ENCODE measurements at places on chromosomes 3 and 15.

DNA sequence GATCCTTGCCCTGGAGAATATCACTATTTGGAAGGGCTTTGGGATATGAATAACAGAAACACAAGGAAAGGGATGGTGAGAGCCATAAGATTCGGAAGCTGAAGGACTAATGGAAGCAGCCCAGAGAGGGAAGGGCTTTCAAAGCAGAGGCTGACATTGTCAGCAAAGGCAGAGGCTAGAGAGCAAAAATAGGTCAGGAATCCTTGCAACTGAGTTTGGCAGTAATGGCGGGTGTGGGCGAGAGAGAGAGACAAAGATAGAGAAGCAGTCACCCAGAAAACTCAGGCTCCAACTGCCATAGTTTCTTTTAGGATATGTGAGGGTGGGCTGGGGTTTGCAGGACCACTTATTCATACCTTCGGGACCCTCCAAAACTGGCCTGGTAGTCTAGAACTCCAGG is 248.6 kb downstream of the OPA1 start:
- no peak for DNase-seq

DNA sequence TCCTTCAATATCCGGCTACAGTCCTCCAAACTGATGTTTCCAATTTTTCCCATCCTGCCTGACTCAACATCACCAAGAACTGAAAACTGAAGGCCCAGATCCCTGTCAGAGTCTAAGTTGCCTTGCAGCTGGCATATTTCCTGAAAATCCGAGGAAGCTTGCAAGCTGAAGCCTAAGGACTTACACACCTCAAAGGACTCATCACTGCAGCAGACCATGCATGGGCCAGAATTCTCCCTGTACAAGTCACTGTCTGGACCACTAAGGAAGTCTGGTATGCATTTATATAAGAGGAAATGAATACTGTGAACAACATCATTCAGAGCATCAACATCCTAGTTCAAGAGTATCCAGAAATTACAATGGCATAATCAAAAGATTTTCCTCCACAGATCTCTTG is 548.8 kb upstream of the MDFIC2 start:
- no peak for DNase-seq

DNA sequence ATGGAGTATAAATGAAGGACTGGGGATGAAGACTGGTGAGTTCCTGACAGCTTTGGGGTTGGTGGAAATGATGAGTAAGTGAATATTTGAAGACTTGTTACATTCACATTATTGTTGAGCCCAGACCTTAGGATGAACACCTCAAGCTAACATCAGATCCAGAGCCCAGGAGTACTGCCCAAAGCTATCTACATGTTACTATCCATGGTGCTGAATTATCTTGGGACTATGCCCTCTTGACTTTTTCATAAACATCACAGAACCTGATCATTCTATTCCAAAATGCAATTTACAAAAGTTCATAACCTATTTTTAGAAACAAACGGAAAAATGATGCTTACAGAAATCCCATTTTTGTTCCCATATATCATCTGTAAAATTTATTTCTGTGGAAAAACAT is 613.3 kb downstream of the TUSC7 start:
- no peak for DNase-seq

DNA sequence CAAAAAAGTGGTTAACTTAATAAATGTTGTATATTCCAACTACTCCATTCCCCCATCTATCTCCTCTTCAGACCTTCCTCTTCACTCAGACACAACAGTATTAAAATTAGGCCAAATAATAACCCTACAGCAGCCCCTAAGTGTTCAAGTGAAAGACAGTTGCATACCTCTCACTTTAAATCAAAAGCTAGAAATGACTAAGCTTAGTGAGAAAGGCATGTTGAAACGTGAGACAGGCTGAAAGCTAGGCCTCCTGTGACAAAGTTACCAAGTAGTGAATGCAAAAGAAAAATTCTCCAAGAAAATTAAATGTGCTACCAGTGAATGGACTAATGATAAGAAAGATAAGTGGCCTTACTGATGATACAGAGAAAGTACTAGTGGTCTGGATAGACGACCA is 71.7 kb downstream of the ANKRD28 start:
- no peak for DNase-seq

GRCh38 chr3:9583792-9584191 is 30.2 kb upstream of the LHFPL4 start:
- no peak for DNase-seq

GRCh38 chr15:74799856-74800558 is 12.6 kb upstream of the LMAN1L start:
- DNase-seq = peak; percentile 69

DNA sequence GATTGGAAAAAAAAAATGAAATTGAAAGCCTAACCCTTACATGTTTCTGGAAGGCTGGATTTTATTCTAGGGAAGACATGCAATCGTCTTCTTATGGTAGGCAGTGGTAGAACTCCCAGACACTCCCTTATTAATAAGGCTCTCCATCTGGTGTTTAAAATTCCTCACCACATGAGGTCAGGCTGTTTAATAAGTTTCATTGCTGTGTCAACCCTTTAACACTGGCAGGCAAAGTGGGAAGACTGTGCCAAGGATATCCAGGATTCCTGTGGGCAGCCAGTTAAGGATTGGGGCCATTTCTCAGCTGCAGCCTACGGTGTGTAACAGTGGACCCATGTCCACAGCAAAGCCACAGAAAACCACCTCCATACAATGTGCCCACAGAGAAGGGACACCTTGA is 225.5 kb upstream of the CHRM5 start:
- no peak for DNase-seq

DNA sequence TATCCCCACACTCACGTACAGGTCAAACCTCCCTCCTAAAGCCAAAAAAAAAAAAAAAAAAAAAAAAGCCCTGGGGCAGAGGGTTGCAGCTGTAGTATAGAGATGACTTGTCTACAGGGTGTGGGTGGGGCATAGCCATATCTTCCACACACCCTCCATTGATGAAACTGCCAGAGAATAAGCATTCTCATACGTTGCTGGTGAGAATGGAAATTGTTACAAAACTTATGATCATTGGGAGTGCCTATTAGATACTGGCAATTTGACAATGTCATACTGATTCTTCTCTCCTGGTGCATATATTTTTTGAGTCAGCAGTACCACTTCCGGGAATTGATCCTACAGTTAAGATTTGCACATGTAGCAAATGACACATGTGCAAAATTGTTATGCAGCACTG is 11.0 kb upstream of the CTNNB1 start:
- DNase-seq = no peak

DNA sequence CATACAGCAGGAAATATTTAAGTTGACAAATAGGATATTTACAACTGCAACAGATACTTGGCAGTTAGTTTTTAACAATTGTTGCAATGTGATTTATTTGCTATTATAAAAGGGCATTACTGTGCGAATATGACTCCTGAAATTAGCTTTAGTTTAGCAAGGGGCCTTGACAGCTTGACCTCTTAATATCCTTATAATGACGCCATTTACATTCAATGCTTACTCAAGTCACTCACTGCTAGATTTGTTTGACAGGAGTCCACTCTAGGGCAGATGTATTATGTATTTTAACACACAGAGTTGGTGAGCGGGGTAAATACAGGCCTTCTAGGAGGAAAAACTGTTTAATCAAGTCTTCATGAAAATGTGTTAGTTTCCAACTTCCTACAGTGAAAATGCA is 58.1 kb upstream of the C15orf61 start:
- DNase-seq = no peak

DNA sequence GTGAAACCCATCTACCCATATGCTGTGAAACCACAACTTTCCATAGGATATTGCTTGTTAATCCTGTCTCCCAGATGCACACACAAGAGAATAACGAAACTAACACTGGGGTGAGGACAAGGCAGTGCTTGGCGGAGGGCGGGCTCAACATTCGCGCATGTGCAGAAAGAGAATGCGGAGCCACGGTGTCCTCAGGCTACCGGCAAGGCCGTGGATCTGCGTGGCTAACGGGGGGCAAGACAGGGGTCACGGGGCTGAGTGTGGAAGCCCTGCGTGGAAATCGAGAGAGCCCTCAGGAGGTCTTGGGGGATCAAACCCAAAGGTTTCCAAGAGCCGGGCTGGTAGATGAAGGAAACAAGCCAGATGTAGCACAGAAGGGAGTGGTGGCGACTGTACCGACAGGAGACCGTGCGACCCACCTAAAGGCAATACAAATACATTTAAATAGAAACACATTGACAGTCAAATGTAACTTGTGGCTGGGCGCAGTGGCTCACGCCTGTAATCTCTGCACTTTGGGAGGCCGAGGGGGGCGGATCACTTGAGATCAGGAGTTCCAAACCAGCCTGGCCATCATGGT is 48.5 kb upstream of the TRA2B start:
- DNase-seq = no peak

DNA sequence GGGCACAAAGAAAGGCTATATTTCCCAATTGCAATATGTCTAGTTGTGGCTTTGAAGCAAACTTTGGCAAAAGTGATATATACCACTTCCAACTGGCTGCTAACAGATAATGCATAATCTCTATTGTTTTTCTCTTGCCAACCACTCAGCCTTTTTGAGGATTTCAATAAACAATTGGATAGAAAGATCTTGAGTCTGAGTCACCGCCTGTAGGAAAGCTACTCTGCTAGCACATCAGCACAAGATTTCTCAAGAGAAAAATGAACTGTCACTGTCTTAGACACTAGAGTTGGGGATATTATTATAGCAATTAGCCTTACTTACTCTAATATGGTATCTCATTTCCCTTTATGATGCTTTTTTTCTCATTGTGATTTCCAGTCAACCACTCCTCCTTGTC is 119.7 kb downstream of the SST start:
- DNase-seq = no peak

- DNase-seq = no peak
These were observed 75.9 kb downstream of the DGKG start for GRCh38 chr3:186286114-186286513.

DNA sequence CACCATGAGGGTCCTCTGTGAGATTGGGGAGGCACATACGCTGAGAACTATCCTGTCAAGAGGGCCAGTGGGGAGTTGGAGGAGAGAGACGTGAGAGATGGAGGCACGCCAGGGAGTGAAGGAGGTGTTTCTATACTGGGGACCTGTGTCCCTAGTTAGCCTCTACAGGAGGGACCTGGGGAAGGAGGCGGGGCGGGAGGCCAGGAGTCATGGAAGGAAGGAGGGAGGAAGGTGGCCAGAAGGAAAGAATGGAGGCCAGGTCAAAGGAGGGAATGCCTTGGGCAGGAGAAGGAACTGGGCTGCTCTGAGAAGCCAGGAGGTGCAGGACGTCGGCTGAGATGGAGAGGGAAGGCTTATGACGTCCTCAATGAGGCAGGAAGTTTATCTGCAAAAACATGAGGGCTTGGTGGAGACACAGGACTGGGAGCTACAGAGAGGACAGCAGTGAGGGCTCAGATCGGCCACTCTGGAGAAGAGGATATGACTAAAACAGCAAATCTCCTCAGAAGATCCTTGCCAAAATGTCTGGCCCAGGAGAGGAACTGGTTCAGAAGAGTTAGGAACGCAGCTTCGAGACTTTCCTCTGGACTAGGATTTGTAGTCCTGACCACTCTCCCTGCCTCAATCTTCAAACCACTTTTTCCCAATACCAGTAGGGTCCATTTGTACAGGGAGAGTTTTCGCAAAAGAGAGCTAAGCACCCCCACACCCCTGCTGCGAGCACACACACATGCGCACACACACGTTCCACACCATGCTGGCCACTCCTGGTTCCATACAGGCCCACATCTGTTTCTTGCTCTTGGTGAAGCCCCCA is 59.9 kb downstream of the ADCY5 start:
- no peak for DNase-seq

- no peak for DNase-seq
These were observed 124.2 kb upstream of the ADPGK start for GRCh38 chr15:72907733-72908132.

DNA sequence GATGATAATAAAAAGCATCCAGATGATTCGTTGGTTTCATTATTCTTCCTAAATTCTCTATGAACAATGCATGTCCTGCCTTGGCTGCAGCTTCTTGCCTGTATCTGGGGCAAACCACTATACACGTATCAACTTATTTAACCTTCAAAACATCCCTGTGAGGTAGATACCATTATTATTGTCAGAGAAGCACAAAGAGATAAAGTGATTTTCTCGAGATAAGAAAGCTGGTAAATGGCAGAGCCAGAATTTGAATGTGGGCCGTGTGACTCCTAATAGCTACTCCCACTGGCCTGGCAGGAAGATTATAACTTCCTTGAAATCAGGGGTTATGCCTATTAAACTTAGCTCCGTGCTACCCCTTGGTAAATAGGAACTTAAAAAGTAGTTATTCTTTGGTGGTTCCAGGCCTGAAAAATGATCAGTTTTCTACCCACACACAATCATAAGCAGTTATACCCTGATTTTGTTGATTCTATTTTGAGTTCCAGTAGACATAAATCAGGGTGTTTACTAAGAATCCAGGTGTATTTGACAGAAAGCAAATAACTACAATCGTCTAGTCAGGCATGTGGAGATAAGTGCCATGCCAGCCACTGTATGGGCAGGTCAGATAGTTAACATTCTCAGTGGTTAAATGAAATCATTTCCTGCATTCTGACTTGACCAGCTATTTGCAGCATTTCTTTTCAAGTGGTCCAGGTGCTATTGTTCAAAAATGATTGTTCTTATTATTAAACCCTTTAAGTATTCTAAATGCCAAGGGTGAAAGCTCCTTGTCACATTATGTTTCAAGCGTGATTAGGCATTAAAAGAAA is 99.2 kb upstream of the LRRN1 start:
- no peak for DNase-seq

GRCh38 chr15:89361451-89362202 is 27.0 kb upstream of the POLG start:
- peak; percentile 34 for DNase-seq

GRCh38 chr3:71504250-71505036 is 79.1 kb downstream of the FOXP1 start:
- DNase-seq = peak; percentile 49

DNA sequence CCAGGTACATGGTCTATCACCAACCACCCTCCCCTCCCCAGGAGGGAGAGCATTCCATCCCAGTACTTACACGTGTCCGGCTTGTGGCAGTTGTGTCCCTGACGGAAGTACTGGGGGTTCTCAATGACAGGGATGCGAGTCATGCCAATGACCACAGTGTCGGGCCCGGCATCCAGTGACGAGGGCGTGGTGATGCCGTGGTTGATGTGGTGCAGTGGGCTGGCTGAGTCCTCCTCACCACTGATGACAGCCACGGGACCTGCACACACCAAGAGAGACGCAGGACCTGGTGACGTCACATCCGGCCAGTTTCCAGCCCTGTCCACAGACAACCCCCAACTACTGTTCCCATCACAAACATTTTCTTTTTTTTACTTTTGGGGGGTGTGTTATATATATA is 223.8 kb downstream of the NTRK3 start:
- DNase-seq = peak; percentile 50

Measured in T1000 (cell line).